Activated effector memory CD4-positive, alpha-beta T cell treated with anti-CD3 and anti-CD28 coated beads, Interleukin-2, amount 50 U/mL, for 16 hours (primary cell): ENCODE measurements at places on chromosomes 4 and X.

DNA sequence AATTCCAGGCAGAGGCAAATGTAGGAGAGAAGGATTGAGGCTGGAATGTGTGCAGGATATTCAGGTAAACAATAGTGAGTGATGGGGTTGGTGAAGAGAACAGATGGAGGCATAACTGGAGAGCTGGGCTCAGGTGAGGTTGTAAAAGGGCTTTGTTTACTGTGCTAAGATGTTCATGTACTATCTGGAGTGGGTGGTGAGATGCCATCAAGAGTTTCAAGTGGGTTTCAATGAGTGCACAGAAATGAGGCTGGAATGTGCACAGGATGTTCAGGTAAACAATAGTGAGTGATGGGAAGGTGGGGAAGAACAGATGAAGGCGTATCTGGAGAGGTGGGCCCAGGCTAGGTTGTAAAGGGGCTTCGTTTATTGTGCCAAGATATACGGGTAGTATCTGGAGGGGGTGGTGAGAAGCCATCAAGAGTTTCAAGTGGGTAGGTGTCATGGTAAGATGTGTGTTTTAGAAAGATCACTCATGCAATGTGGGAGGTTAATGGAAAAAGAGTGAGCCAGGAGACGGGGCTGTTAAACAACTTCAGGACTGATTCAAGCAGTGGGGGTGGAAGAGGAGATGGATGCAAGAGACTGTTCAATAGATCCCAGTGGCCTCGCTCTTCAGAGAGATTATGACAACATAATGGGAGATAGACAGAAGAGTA lies 25.4 kb upstream of the NMU start:
- no peak for DNase-seq

DNA sequence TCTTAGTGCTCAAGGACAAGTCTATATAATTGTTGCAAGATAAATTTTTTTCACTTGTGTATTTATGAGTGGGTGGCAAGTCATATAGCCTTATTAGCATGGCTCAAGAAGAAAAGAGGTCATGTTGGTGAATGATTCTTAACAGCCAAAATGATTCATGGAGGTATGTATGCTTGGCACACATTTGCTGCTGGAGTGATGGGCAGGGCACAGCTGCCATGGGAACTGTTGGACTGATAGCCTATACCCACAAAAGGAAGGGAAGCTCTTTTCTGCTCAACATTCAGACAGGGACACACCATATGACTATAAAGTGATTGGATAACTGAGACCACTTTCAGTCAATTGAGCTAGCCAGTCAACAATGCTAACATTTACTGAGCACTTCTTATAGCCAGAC lies 46.8 kb upstream of the PITX2 start:
- no peak for DNase-seq

GRCh38 chr4:80424225-80424581 lies 88.7 kb downstream of the CFAP299 start:
- DNase-seq, result no peak

DNA sequence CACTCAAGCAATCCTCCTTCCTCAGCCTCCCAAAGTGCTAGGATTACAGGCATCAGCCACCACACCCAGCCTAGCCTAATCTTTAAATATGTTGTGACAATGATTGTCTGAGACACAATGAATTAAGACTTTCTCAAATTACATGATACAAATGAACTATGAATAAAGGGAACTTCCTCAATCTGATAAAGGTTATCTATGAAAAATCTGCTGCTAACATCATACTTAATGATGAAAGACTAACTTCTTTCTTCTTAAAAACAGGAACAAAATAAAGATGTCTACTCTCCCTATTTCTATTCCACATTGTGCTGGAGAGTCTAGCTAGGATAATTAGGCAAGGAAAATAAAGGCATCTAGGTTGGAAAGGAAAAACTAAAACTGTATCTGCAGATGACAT lies 60.0 kb downstream of the PDHA1 start:
- no peak for DNase-seq

DNA sequence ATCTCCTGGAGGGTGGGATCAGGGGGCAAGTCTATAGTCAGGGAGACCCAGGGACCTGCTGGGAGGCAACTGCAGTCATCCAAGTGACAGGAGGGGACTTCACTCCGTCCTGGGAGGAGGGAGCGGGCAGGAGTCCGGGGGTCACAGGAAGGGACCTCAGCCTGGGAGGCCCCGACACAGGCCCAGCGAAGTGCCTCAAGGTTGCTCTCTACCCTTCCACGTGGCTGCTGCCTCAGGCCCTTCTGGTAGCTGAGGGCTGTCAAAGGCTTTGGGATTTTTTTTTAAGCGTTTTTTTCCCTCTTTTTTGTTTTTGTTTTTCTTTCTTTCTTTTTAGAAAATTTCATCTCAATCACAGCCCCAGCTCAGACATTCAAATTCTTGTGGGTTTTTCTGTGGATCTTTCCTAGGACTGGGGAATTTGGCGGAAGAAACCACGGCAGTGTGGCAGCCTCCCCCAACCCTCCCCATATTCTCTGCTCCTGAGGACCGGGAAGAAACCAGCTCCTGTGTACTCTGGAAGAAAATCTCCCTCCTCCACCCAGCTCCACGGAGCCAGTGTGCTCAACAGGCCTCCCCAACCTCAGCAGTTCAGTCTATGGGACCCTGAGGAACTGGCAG lies 1.4 kb upstream of the HAUS7 start:
- no peak for DNase-seq

- no peak for DNase-seq
Observed at GRCh38 chr4:145823743-145824142, 114.9 kb downstream of the ZNF827 start.

- no peak for DNase-seq
Observed at GRCh38 chr4:148346657-148347056, 95.6 kb downstream of the NR3C2 start.

- DNase-seq, result peak; percentile 71
Observed at GRCh38 chrX:54357414-54358377, at the start of gene WNK3. Gene WNK3, minus strand, starts transcription at chrX:54358046.

DNA sequence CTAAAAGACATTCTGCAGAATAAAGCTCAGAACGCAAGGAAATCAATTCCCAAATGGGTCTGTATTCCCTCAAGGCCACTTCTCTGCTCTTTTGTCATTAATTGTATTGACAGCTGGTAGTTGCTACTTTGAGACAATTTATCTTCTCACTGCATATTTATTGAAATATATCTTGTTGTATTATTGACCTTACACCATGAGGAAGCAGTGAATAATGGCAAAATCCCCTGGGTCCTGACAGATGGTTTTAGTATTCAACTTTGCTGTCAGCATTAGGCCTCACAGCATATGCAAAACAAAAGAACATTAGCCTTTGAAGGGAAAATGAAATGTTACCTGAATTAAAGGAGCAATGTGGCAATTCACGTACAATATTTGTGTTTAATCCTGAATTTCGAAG lies 406.1 kb upstream of the TRAM1L1 start:
- no peak for DNase-seq

- no peak for DNase-seq
Observed at GRCh38 chrX:130770615-130771014, 132.4 kb downstream of the ENOX2 start.

GRCh38 chrX:103153661-103154060 lies 60.7 kb upstream of the NXF3 start:
- DNase-seq, result no peak

GRCh38 chr4:1600211-1600780 lies 83.8 kb downstream of the FAM53A start:
- no peak for DNase-seq

- DNase-seq, result no peak
Observed at GRCh38 chr4:84669201-84669600, 86.3 kb downstream of the CDS1 start.

GRCh38 chrX:13000301-13000811 lies 25.4 kb downstream of the TMSB4X start:
- DNase-seq, result peak; percentile 71

DNA sequence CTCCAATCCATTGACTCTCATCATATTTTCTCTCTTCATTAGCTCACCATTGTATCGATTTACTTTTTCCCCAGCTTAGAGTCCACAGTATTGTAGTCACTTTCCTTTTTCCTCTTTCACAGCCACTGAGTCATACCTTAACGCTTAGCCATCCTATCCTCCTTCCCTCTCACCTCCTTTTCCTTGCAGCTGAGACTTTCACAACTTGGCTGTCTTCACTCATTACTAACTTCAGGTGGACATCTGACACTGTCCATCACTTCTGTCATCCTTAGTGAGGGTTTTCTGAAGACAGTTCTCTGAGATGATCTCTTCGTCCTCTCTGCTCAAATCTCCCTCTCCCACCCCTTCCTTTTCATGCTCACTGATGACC lies 70.5 kb upstream of the ESX1 start:
- DNase-seq, result no peak

GRCh38 chr4:185956544-185956940 lies 112.4 kb upstream of the TLR3 start:
- DNase-seq, result no peak

- no peak for DNase-seq
Observed at GRCh38 chrX:153406903-153407302, 4.4 kb upstream of the ZFP92 start.

- no peak for DNase-seq
Observed at GRCh38 chrX:107272431-107272921, 66.1 kb downstream of the DNAAF6 start.

GRCh38 chr4:180219080-180219479 lies 2024.1 kb upstream of the TENM3 start:
- DNase-seq, result no peak

DNA sequence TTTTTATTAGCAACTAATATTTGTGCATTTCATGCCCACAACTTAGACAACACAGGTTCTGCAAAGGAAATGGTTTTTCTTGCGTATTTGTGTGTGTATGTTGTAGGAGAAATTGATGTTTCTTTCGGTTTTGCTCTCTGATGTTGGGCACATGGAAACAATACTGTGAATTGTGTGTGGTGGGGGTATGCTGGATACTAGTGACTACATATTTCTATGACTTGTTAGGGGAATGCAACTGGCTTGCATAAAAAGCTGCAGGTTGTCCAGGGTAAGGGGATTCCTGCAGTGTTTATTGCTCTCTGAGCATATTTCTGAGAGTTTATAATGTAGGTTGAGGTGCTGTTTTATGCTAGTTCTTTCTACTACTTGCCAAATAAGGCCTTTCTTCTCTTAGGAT lies 11.6 kb downstream of the DLG3 start:
- DNase-seq, result no peak

- DNase-seq, result no peak
Observed at GRCh38 chr4:47372561-47372960, 90.9 kb downstream of the COMMD8 start.

DNA sequence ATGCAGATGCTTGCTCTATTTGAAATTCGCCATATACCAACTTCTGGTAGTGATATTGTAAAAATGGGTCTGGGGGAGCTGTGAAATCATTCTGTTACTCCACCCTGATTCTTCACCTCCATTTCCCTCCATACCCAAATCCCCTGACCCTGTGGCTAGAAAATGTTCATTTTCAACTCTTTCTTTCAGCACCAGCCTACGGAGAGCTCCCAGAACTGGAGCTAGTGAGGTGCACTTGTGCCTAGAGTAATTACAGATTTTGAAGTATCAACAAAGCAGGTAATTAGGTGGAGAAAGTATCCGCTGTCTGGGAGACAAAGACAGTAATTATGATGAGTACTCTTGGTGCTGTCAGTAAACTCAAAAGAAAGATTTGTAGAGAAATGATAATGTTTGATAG lies 8.1 kb downstream of the ARHGAP36 start:
- DNase-seq, result no peak

- no peak for DNase-seq
Observed at GRCh38 chr4:183335369-183335940, 13.2 kb upstream of the CLDN24 start.

DNA sequence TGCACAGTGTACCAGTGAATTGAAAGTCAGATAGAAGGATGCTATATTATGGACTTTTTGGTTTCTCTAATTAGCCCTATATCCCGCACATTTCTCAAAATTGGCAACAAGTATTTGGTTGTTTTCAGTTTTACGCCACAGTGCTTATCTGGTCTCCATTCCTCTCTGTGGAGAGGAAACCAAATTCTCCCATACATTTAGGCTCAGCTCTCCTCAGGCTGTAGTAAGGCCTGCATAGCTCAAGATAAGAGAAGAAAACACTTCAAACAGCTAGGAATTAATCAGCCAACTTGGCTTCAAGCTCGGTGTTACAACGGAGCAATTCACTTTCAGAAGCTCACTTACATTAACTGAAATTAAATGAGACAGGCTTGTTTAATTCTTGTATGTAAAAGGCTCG lies 263.2 kb downstream of the PDHA2 start:
- no peak for DNase-seq

GRCh38 chr4:157992948-157993839 lies 179.6 kb downstream of the GASK1B start:
- no peak for DNase-seq

- DNase-seq, result no peak
Observed at GRCh38 chr4:89586318-89586717, 250.6 kb downstream of the SNCA start.

GRCh38 chr4:83025563-83025962 lies 9.4 kb upstream of the COPS4 start:
- DNase-seq, result no peak

- no peak for DNase-seq
Observed at GRCh38 chr4:173367946-173368345, 2.8 kb upstream of the SAP30 start.

DNA sequence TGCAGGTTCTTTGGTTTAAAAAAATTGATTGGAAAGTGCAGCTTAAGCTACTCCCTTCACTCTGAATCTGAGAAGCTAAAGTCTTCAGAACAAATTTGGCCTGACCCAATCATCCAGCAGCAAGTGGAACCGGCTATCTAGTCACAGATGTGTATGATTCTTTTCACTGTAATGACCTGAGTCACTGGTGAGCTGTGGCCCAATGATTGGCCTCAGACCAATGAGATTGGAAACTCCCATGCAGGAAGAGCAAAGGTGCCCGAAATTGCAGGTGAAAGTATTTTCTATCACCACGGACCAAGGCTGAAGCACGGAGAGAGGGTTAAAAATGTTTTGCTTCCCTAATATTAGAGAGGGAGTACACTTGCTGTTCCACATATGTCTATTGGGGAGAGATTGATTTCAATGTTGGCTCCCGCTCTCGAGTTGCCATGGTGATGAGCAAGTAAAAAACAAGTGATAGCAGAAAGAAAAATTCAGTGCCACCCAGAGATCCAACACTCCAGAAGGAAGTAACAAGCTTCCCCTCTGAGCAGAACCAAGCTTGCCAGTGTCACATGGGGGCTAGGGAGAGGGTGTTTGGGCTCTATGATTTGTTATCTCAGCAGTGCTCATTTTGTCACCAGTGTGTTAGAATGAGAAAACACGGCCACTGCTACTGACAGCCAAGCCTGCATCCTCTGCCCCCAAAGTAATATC lies 11.2 kb downstream of the RIPPLY1 start:
- DNase-seq, result no peak

- DNase-seq, result no peak
Observed at GRCh38 chr4:118775405-118775804, 60.5 kb downstream of the SEC24D start.

- no peak for DNase-seq
Observed at GRCh38 chrX:136731798-136732197, 48.9 kb downstream of the ARHGEF6 start.

DNA sequence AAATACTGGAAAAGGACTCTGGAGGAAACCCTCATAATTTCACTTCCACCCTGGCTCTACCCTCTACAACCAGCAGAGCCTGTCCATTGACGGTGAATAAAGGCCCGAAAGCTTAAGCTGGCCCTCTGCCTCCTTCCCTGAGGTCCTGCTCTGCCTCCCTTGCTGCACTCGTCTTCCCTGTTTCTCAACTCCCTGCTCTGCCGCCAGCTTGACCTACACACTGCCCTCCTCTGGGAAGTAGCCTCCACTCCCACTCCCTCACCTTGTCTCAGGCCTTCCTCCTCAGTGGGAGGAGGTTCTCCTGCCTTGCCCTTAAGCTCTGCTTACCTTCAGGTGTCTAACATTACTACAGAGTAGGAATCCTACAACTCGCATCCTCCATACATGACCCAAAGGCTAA lies 608.6 kb upstream of the NR3C2 start:
- no peak for DNase-seq

GRCh38 chr4:6926081-6926480 lies 16.5 kb downstream of the TBC1D14 start:
- no peak for DNase-seq
